ENCODE measurements at places on chromosomes 3 and 15.

GRCh38 chr3:82080261-82080660, 318.8 kb upstream of the GBE1 start:
- DNase-seq, result no peak

DNA sequence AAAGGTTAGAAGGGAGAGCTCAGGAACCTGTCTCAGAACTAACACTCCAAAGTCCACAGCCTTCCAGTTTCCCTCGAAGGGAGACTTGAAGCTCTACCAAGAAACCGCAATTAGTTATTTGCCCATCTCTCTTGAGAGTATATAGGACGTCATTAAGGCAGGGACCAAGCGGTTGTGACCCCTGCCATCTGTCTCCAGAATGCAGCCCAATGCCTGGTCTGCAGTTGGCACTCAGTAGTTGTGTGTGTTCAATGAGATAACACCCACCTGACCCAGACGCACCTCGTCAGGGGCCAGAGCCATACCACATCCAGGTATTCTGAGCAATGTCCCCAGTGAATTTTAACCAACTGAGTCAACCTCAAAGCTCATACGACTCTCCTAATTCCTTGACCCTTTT, 251.0 kb downstream of the VPS13C start:
- no peak for DNase-seq

DNA sequence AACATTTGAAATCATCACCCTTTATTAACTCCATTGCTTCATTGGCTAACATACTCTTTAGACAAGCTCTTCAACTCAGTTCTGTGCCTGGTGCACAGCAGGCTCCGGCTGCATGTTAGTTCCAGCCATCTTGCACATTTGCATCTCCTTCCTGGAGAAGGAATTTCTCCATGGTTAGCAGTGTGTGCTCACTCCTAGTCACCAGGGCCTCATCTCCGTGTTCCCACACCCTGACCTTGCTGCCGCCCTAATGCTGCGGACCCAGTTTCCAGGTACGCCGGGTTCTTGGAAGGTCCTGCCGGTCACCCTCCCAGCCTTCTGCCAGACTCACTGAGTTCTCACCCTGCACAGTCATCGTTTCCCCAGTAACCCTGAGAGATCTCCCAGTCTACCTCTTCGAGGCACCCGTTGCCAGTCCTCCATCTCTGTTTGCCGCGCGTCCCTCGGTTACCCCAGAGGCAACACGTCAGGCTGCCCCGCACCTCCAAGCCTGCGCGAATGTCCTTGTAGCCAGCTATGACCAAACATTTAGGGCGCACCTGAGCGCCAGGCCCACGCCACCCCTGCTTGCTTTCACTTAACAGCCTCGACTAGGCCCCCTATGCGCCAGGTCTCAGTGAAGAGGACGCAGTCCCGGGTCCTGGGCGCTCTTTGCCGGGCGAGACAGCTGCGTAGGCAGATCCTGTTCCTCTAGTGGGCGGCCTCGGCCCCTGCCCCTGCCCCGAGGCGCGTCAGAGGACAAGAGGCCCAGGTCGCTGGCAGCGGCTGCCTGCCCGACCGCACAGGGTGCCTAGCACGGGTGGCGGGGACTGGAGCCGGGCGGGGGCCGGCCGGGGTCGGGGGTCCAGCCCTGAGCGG, 747 bp upstream of the ZNF592 start:
- DNase-seq, result peak; percentile 88

DNA sequence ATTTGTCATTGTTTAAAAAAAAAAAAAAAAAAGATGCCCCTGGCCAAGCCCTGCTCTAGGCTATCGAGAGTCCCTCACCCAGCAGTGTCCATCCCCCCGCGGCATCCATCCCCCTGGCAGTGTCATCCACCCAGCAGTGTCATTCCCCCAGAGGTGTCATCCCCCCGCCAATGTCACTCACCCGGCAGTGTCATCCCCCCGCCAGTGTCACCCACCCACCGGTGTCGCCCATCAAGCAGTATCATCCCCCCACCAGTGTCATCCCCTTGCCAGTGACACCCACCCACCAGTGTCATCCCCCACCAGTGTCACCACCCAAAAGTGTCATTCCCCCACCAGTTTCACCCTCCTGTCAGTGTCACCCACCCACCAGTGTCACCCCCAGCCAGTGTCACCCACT, 99.3 kb upstream of the PRR20G start:
- no peak for DNase-seq

GRCh38 chr3:141218162-141218835, 13.3 kb upstream of the PXYLP1 start:
- DNase-seq, result no peak

- no peak for DNase-seq
Measured at GRCh38 chr3:69020424-69020823, 6.9 kb upstream of the EOGT start.

DNA sequence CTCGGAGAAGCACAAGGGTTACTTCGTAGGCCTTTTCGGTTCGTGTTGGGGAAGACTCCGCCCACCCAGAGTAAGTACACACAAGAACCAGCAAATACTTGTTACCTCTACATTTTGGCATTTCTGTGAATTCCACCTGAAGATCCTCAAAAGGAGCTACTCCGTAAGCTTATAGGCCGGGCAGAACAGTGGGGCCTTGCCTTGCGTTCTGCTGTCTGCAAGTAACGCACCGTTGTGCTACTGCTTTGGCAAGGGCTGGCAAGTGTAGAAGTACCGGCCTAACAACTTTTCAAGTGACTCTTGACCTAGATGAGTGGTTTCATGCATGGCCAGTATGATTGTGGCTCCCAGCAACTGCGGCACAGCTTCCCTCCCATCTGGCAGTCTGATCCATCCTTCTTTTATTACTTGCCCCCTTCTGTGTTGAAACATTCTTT, 6.4 kb upstream of the DNAAF4 start:
- no peak for DNase-seq

DNA sequence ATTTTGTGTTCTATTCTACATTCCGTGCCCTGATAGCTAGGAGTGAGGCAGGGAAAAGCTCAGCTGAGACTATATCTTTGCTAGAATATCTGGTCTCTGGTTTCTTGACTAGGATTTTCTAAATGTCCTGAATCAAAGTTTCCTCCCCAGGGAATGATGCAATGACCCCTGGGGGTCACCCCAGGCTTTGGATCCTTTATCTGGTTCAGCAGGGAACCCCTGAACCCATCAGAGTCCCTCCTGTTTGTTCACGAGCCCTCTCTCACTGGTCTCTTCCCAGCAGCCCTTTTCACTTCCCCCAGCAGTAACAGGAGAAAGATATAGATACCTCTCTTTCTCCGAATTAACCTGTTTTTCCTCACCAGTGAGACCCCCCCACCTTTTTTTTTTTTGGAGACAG, 14.3 kb downstream of the TM2D3 start:
- DNase-seq, result no peak

GRCh38 chr3:129016356-129016719, 15.2 kb downstream of the EFCC1 start:
- DNase-seq, result peak; percentile 54

DNA sequence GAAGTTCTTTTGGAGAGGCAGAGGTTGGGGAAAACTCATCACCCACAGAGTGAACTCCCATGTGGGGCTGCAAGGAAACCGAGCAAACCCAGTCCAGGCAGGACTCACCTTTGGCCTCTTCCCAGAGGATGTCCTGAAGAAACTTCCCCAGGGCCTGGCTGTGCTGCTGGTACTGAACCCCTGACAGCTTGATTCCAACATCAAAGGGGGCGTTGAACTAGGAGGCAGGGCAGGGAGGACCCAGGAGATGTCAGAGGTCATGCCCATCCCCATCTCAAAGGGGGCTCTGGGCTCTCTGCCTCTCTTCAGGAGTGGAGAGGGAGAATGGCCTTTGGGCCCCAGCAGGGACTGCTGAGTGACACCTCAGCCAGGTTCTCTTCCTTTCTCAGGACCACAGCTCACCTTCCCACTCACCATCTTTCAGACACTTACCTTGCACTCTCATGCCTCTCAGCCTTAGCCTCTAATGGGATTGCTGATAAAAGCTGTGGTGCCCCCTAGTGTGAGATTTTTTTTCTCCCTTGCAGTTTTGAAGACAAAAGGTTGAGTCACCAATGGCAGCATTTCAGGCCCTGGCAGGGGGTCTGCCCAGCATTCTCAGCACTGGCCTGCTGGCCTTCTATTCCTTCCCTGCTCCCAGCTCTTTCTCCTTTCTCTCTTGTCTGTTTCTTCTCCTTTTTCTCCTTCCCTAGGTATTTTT, 6.0 kb downstream of the GHRL start:
- peak; percentile 50 for DNase-seq

GRCh38 chr3:78918361-78919020, 849.3 kb downstream of the ROBO1 start:
- peak; percentile 25 for DNase-seq

- no peak for DNase-seq
Measured at GRCh38 chr15:89504166-89504565, 7.8 kb upstream of the RHCG start.

- no peak for DNase-seq
Measured at GRCh38 chr3:18134386-18135059, 290.6 kb downstream of the SATB1 start.

DNA sequence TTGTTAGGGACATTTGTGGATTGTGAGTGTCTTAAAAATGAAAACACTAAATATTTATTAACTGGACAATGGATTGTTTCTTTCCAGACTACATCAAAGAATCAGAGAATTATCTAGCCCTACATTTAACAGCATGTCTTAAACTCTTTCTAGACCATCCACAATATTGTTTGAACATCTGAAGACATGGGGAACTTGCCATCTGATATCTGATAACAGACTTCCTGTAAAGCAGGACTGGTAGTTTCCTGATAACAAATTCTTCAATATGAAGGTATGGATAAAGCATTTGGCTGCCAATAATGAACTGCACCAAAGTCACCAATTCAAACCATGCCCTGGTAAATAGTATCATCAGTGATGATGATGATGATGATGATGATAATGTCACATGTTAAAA, 26.2 kb upstream of the HACD2 start:
- no peak for DNase-seq

- no peak for DNase-seq
Measured at GRCh38 chr3:58004973-58005372, 3.2 kb upstream of the FLNB start.

GRCh38 chr15:52262364-52262763, 33.2 kb downstream of the MYO5C start:
- DNase-seq, result no peak

DNA sequence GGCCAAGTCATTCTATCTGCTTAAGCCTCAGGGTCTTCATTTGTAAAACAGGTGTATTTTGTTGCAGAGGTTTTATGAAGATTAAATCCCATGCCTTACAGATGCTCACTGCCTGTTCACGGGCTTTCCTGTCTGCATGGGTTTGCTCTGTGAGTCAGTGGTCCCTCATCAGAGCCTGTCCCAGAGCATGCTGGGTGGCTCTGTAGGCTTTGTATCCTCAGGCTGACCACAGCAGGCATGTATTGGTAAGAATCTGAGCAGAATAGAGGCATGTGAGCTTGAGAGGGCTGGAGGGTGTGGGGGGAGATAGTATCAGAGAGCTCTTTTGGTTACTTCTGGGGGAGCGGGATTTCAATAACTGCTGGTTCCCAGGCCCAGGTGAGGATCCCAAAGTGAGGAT, 45.4 kb upstream of the PLXNA1 start:
- no peak for DNase-seq

- no peak for DNase-seq
Measured at GRCh38 chr15:68868296-68868695, 47.6 kb upstream of the ANP32A start.

- DNase-seq, result no peak
Measured at GRCh38 chr3:16547561-16548357, 34.3 kb upstream of the RFTN1 start.

GRCh38 chr3:8283193-8283592, 218.4 kb upstream of the LMCD1 start:
- DNase-seq, result peak; percentile 77

DNA sequence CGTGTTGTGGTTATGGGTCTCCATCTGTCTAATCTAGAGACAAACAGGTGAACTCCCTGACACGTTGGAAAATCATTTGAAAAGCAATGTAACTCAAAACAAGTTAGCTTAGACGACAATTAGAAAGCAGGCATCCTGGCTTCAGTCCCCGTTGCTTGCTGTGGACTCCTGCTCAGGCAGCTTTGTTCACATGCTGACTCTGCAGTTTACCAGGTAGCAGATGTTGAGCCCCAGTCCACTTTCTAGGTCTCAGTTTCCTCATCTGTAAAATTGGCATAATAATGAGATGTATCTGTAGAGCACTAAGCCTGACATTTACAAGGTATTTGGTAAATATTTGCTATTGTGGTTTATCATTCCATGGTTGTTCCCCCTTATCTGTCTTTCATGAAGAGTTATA, 327.2 kb upstream of the CHRM5 start:
- no peak for DNase-seq

GRCh38 chr3:99648516-99648915, 10.1 kb downstream of the COL8A1 start:
- DNase-seq, result peak; percentile 69

DNA sequence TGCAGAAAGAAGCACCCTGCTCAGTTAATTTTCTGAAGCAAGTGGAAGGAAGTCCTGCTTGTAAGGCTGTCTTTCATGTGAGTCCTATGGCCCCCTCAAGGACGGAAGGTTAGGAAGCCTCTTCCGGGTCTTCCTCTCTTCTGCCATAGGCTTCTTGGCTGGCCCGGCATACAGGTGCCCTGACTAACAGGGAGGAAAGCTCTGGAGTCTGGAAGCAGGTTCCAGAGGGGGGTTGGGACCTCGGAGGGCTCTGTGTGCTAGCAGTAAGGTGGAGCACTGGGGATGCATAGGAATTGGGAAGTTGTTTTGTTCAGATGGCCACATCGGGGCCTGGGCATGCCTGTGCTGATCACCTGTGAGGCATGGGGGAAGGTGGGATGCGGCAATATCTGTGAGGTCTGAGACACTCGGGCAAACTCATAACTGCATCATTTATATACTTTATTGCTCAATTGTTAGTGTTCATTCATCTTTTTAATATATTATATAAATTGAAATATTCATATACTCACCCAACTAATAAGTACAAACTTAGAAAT, 49.6 kb downstream of the TRAK1 start:
- no peak for DNase-seq

DNA sequence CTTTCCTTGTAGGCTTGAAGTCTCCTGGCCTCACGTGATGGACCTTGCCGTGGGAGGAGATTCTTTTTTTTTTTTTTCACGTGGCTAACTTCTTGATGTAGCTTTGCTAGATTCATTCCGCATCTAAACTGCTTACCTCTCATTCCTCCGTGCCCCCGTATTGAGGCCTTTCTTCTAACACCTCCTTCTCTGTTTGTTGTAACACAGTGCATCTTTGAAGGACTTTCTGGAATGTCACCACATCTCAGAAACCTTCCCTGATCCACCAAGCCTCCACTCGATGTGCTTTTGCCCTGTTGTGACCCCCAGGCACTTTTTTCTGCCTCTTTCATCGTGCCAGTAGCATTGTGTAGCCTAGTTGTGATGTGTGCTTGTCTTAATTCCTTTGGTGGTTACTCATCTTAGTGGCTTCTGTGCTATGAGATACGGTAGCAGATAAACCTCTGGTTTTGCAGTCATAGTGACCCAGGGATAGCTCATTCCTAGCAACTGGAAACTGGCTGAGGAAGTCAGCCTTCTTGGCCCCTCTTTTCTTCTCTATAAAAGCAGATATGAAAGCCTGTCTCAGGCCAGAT, 1.6 kb upstream of the BNC1 start:
- DNase-seq, result no peak

DNA sequence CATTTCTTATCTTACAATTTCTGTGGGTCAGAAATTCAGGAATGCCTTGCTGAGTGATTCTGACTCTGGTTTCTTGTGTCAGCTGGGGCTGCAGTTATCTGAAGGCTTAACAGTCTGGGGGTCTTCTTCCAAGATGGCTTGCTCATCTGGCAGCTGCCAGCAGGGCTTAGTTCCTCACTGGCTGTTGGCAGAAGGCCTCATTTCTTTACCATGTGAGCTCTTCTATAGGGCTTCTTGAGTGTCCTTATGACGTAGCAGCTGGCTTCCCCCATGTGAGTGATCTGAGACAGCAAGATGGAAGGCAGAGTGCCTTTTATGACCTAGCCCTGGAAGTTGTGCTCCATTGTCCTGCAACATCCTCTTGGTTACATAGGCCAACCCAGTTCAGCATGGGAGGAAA, 82.0 kb upstream of the PDZRN3 start:
- peak; percentile 25 for DNase-seq

Measured in muscle of leg (tissue), 16 donors.